GM23248 (cell line): ENCODE measurements at places on chromosomes 12 and 14.

DNA sequence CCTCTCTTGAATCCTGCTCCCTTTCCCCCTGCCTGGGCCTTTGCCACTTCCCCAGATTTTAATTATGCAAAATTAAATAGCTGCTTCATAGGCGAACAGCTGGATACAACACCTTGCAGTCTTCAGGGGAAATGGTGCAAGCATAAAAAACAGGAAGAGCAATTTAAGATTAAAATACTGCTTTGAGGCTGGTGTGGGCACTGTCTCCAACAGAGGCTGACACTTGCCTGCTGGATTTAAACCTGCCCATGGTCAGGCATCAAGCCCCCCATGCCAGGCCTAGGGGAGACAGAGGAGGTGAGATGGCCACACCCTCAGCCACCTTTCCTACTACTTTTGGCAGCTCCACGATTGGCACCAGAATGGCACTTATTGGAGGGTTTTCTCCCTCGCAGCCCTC, 110.1 kb upstream of the DIO3 start:
- peaks cover 50% of the 10 kb centered on the region for H3K27me3 ChIP-seq
- no peak for DNase-seq
- H3K27ac ChIP-seq = no peak overlapping the region
- H3K36me3 ChIP-seq = no peaks in the 10 kb centered on the region

GRCh38 chr12:22719745-22720144, 94.8 kb downstream of the ETNK1 start:
- H3K27ac ChIP-seq = no peak overlapping the region
- H3K4me1 ChIP-seq = no peaks in the 10 kb centered on the region
- H3K4me3 ChIP-seq = no peak overlapping the region
- no peak for DNase-seq
- H3K27me3 ChIP-seq = peaks cover 5% of the 10 kb centered on the region

GRCh38 chr12:11827091-11828061, 177.9 kb downstream of the ETV6 start:
- H3K4me1 ChIP-seq = peaks cover 13% of the 10 kb centered on the region
- peak; percentile 54 for DNase-seq
- no peaks in the 10 kb centered on the region for H3K36me3 ChIP-seq
- no peaks in the 10 kb centered on the region for H3K27me3 ChIP-seq

- no peaks in the 10 kb centered on the region for H3K4me1 ChIP-seq
- H3K36me3 ChIP-seq = no peaks in the 10 kb centered on the region
- H3K27ac ChIP-seq = no peak overlapping the region
- DNase-seq = no peak
- no peak overlapping the region for H3K4me3 ChIP-seq
Measured at GRCh38 chr12:8596561-8596960, 16.1 kb downstream of the AICDA start.

- H3K4me3 ChIP-seq = no peak overlapping the region
- no peaks in the 10 kb centered on the region for H3K27me3 ChIP-seq
- H3K36me3 ChIP-seq = no peaks in the 10 kb centered on the region
- peaks cover 16% of the 10 kb centered on the region; the same call in 1 of the 2 replicates for H3K4me1 ChIP-seq
Measured at GRCh38 chr14:56216626-56217379, 98.6 kb downstream of the PELI2 start.

- peaks cover 12% of the 10 kb centered on the region for H3K4me1 ChIP-seq
- H3K27ac ChIP-seq = no peak overlapping the region
- H3K36me3 ChIP-seq = no peaks in the 10 kb centered on the region
Measured at GRCh38 chr12:52910248-52910883, 5.5 kb upstream of the KRT8 start.

DNA sequence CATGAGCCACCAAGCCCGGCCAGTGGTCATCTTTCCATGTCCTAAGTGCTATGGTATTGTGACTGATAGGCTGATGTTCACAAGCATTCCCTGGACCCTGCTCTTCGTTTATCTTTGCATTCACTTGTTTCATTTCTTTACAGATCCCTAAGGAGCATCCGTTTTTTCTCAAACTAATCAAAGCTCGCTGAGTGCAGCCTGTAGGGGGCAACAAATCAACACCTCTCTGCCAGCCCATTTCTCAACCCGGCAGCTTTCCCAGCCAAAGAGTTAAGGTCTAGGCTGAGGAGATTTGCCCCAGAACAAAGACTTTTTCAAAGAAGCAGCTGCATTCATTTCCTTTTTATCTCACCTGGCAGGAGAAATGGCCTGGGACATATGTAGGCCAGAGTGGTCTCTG, 12.1 kb downstream of the SIRT4 start:
- no peaks in the 10 kb centered on the region for H3K36me3 ChIP-seq
- H3K27ac ChIP-seq = no peak overlapping the region
- no peaks in the 10 kb centered on the region for H3K27me3 ChIP-seq
- H3K4me1 ChIP-seq = peaks cover 4% of the 10 kb centered on the region
- no peak overlapping the region for H3K4me3 ChIP-seq
- peak; percentile 25 for DNase-seq

GRCh38 chr12:12685305-12685704, 10.7 kb downstream of the GPR19 start:
- H3K27ac ChIP-seq = no peak overlapping the region
- H3K27me3 ChIP-seq = no peaks in the 10 kb centered on the region
- H3K4me3 ChIP-seq = no peak overlapping the region
- no peak for DNase-seq

DNA sequence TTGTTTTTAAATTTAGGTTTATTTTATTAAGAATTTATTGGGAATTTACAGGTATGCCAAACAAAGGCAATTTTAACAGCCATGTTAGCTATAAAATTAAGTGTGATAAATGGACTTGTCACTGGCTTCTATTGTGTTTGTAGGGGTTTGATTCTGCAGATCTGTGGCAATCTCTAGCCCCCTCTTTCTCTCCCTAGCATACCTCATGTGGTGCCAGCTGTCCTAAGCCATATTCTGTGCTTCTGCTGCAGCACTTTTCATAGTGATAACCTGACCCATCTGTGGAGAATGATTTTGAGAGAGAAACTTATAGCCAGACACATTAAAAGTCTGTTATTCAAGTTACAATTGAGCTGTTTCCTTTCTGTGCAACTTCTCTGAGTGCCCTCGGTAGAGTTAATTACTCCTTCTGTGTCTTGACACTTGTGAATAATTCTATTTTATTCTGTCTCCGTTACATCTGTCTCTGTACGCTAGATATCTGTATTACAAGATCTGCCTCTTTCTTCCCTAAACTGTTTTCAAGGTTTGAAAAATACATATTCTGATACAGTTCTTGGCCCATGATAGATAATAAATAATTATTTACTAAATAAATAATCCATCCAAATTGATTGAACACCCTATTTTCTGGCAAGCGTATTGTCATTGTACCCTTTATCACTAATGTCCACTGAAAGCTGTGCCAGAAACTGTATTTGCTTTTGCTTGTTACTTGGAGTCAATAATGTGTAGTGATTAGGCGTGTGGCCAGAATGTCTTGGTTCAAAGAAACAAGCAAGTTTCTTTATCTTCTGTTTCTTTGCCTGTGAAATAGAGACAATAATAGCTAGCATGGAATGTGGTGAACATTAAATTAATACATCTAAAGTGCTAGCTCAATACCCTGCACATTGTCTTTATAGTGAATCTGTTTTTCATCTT, 40.0 kb downstream of the FRS2 start:
- H3K36me3 ChIP-seq = no peaks in the 10 kb centered on the region
- peak overlapping the region; percentile 17; the same call in 1 of the 2 replicates for H3K27ac ChIP-seq
- H3K4me3 ChIP-seq = 0 out of 2 replicates have a peak overlapping the region, but pooled peaks have one; percentile 4
- peaks cover 71% of the 10 kb centered on the region for H3K4me1 ChIP-seq

- H3K4me1 ChIP-seq = peaks cover 16% of the 10 kb centered on the region; the same call in 1 of the 2 replicates
- peak overlapping the region; percentile 82 for H3K4me3 ChIP-seq
- H3K27ac ChIP-seq = peak overlapping the region; percentile 94
Measured at GRCh38 chr14:93331728-93332396, 974 bp downstream of the BTBD7 start.

DNA sequence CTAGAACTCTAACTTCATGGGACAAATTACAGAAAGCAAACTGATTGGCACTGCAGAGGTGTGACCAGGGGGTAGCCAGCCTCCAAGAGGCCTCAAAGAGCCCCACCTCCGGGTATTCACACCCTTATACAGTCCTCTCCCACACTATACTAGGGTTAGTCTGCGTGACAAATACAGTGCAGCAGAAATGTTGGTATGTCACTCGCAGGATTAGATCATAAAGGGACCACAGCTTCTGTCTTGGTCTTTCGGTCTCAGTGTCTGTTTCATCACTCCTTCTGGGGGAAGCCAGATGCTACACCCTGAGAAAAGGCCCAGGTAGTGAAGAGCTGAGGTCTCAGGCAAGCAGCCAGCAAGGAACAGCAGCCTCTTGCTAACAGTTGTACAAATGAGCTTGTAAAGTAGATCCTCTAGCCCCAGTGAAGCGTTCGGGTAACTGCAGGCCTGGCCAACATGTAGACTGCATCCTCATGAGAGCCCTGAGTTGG, 68.9 kb upstream of the SAV1 start:
- no peak overlapping the region for H3K27ac ChIP-seq
- no peaks in the 10 kb centered on the region for H3K4me1 ChIP-seq
- no peaks in the 10 kb centered on the region for H3K27me3 ChIP-seq
- H3K4me3 ChIP-seq = no peak overlapping the region
- peaks cover 19% of the 10 kb centered on the region for H3K36me3 ChIP-seq

DNA sequence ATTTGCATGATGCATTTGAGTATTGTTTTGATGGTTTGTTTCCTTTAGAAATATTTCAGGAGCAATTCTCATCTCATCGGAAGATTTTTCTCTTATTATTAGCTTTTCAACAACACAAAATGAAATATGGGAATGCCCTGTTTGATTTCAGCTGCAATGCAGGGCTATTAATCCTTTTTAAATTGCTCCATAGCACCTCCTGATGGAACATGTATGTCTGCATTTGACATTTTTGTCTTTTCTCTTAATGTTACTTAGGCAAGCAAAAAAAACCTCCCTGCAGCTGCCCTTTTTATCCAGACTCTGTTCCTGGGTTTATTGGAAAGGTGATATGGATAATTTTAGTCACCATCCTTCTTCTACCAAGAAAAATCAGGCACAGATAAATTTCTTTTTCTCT, 895.8 kb downstream of the RPS29 start:
- no peaks in the 10 kb centered on the region for H3K27me3 ChIP-seq
- H3K36me3 ChIP-seq = no peaks in the 10 kb centered on the region
- H3K27ac ChIP-seq = no peak overlapping the region

- H3K4me1 ChIP-seq = peaks cover 63% of the 10 kb centered on the region
- 0 out of 2 replicates have a peak, but pooled peaks cover 2% of the 10 kb centered on the region for H3K36me3 ChIP-seq
- no peak for DNase-seq
- no peak overlapping the region for H3K4me3 ChIP-seq
Measured at GRCh38 chr12:65946821-65947220, 122.5 kb downstream of the HMGA2 start.

DNA sequence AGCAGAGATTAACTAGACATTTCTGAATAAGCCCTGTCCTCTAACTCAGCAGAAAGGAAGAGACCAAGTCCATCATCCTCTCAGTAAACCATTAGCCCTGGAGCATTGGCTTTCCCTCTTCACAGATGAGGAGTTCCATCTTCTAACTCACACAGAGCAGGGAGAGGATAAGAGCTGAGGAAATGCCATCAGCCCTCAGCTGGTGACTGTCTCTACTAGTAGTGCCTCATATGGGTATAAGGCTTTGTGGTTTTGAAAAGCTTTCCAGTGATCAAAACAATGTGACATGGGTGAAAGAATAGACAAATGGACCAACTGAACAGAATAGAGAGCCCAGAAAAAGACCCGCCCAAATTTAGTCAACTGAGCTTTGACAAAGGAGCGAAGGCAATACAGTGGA, 197.2 kb upstream of the NUDT4 start:
- H3K36me3 ChIP-seq = no peaks in the 10 kb centered on the region
- peak; percentile 12 for DNase-seq
- no peaks in the 10 kb centered on the region for H3K27me3 ChIP-seq
- H3K27ac ChIP-seq = no peak overlapping the region
- H3K4me1 ChIP-seq = peaks cover 36% of the 10 kb centered on the region

GRCh38 chr12:52241205-52241842, 8.3 kb downstream of the KRT7 start:
- no peaks in the 10 kb centered on the region for H3K36me3 ChIP-seq
- H3K27me3 ChIP-seq = no peaks in the 10 kb centered on the region
- DNase-seq = no peak
- H3K4me3 ChIP-seq = no peak overlapping the region
- peaks cover 15% of the 10 kb centered on the region for H3K4me1 ChIP-seq
- no peak overlapping the region for H3K27ac ChIP-seq

DNA sequence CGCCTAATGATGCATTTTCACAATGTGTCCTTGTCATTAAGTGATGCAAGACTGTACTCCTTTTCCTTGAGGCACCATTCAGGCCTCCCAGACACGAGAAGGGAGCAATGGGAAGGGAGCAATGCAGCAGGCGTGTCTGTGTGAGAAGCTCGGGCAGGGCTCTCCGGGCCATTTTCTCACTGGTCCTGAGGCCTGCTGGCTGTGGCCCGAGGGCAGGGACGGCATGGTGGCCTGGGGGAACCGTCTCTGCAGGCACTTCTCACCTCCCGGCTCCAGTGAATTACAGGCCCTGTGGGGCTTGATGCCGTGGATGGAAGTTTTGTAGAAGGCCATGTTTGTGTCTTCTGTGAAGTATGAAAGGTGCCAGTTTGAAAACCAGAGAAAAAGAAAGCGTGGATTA, 71.0 kb downstream of the ADGRD1 start:
- H3K4me1 ChIP-seq = no peaks in the 10 kb centered on the region
- H3K36me3 ChIP-seq = no peaks in the 10 kb centered on the region
- no peak overlapping the region for H3K4me3 ChIP-seq
- DNase-seq = no peak
- no peak overlapping the region for H3K27ac ChIP-seq
- no peaks in the 10 kb centered on the region for H3K27me3 ChIP-seq

DNA sequence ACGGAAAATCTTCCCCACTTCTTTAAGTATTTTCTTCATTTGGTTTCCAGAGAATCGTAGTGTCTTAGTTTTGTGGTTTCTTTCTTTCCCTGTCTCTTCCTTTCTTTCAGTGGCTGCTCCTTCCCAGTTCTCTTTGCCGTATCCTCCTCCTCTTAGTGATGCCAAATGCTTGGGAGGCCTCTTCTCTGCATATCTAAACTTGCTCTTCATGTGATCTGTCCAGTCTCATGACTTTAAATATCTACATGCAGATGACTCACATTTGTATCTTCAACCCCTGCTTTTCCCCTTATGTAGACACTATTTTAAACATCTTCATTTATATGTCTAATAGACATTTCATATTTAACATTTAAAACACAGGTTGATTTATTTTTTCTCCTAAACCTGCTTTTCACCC, 149.2 kb downstream of the PTCSC3 start:
- H3K27ac ChIP-seq = no peak overlapping the region
- H3K27me3 ChIP-seq = no peaks in the 10 kb centered on the region
- DNase-seq = no peak
- H3K4me3 ChIP-seq = no peak overlapping the region
- no peaks in the 10 kb centered on the region for H3K36me3 ChIP-seq
- H3K4me1 ChIP-seq = no peaks in the 10 kb centered on the region

DNA sequence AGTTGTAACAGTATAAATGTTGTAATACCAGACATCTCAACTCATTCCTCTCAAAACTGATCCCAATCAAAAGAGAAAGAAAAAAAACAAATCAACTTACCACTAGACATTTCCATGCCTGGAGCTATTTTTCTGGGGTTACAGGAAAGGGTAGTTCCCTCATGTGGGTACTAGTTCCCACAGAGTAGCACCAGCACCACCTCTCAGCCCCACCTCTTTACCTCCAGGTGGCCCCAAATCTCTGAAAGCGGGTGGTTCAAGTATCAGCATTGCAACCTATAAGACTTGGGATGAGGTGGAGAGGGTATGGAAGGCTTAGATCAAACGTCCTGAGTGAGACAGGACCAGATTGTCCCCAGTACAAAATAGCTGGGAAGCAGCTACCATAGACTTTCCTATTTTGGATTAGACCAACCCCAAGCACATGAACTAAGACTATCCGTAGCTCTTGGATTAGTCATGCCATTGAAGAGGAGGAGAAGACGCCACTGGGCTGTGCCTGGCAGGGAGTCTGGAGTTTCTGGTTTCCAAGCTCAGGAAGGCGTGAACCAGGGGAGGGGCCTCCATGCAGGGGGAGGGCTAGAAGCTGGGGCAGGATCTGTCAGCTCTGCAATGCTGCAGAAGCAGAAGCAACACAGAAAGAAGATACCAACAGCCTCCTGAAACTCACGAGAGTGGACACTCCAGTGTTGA, at the start of gene SLC39A2:
Gene SLC39A2, plus strand, starts transcription at position 620 of the 693 bp plus-strand sequence. CDS start 154 bp downstream, outside the sequence.
- H3K4me3 ChIP-seq = no peak within 1 kb of the TSS
- H3K36me3 ChIP-seq = peaks cover 23% of the 10 kb centered on the region
- H3K4me1 ChIP-seq = peaks cover 11% of the 10 kb centered on the region
